ENCODE measurements at places on chromosomes 3 and 15. TPM values are rescaled to one million over a fixed set of nuclear protein-coding genes. Genes with fewer than 3 reads are reported as not detected.

EFHB gene
- total RNA-seq: 5.7 TPM

DNA sequence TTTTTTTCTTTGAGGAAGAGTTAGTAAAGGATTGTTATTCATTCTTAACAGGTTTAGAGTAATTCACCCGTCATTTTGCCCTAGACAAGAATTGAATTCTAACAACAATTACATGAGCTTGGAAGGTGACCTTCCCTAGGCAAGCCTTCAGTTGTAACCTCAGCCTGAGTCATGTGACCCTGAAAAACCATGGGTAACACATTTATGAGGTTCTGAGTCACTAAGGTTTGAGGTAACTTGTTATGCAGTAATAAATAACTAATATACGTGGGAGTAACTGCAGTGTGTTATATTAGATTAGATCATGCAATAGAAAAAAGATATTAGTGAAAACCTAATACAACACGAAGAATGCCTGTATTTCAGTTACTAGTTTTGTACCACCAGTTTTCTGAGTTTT lies 237.6 kb upstream of the NDN start:
- DNase-seq: no peak

GRCh38 chr15:78709263-78709882 lies 68.4 kb upstream of the CHRNB4 start:
- DNase-seq: peak; percentile 56

DUOXA2 gene
- total RNA-seq: not detected

GRCh38 chr3:43995547-43996378 lies 245.9 kb upstream of the TOPAZ1 start:
- no peak for DNase-seq

NOX5 gene
- total RNA-seq: 0.21 TPM

PP2D1 gene
- not detected for total RNA-seq

- no peak for DNase-seq
Observed at GRCh38 chr3:12180218-12180617, 21.5 kb upstream of the TIMP4 start.

- no peak for DNase-seq
Observed at GRCh38 chr15:63539521-63539920, 35.1 kb downstream of the USP3 start.

EBLN2 gene
- total RNA-seq: 9.2 TPM

EPHB1 gene
- not detected for total RNA-seq

GRCh38 chr15:61309031-61309511 lies 80.0 kb upstream of the RORA start:
- DNase-seq: no peak

FETUB gene
- total RNA-seq: not detected

ATP10A gene
- total RNA-seq: 1.4 TPM

DNA sequence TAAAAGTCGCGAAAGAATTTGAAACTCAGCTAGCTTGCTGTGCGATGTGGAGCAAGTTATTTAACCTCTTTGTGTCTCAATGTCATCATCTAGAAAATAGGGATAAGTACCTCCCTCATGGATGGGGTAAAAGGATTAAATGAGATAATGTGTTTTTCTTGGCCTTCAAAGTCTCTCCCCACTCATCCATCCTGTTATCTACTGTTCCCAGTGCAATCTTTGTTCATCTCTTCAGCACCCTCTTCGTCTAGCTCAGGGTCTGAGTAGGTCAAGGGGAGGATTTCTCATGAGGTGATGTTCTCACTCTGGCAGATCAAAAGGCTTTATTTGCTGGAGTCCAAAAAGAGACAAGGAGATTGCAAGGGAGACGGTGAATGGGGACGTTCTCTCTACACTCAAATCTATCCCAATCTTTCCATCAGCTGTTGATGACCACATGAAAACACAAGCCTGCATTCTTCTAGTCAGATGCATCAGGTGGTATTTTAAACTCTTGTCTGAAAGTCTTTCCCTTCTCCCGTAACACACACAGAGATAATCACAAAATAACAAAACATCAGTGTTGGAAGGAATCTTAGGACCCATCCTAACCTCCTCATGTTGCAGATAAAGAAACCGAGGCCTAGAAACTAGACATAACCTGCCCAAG lies 1.3 kb downstream of the MESD start:
- no peak for DNase-seq

SEMA5B gene
- 0.29 TPM for total RNA-seq

DNA sequence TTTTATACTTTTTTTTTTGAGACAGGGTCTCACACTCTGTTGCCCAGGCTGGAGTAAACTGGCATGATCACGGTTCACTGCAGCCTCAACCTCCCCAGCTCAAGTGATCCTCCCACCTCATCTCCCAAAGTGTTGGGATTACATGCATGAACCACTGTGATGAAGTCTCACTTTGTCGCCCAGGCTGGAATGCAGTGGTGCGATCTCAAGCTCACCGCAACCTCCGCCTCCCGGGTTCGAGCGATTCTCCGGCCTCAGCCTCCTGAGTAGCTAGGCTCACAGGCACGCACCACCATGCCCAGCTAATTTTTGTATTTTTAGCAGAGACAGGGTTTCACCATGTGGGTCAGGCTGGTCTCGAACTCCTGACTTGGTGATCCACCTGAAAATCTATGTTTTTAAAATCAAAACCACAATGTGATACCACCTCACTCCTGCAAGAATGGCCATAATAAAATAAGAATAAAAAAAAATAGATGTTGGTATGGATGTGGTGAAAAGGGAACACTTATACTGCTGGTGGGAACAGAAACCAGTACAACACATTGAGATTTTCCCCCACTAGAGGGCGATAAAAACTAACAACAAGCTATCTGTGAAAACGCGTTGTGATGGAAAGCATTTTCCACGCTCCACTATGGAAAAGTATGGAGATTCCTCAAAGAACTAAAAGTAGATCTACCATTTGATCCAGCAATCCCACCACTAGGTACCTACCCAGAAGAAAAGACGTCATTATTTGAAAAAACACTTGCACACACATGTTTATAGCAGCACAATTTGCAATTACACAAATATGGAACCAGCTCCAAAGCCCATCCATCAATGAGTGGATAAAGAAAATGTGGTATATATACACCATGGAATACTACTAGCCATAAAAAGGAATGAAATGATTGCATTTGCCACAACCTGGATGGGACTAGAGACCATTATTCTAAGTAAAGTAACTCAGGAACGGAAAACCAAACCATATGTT lies 26.8 kb upstream of the OCA2 start:
- no peak for DNase-seq

CPN2 gene
- 0.15 TPM for total RNA-seq

ASB14 gene
- not detected for total RNA-seq

GRCh38 chr3:170712336-170712735 lies 126.5 kb upstream of the SLC7A14 start:
- DNase-seq: no peak

NCEH1 gene
- 1.8 TPM for total RNA-seq

- DNase-seq: no peak
Observed at GRCh38 chr3:114452256-114452655, 158.4 kb downstream of the TIGIT start.

GRCh38 chr15:87626860-87627259 lies 629.7 kb downstream of the NTRK3 start:
- DNase-seq: no peak

ALDH1A2 gene
- 128 TPM for total RNA-seq

DNA sequence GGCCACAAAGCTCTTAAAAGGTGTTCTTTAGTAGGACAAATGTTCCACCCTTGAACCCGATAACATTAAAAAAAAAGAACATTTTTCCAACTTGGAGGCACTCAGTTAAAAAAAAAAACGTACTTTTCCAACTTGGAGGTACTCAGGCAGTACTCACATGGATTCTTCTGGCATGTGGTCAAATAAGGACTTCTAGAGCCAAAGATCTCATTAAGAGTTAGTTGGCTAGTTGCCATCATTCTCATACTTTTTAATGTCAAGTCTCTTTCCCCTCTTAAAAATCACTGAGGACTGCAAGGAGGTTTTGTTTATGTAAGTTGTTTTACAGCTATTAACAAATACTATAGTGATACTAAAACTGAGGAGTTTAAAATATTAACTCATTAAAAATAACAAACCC lies 101.0 kb downstream of the CADPS start:
- no peak for DNase-seq

DNA sequence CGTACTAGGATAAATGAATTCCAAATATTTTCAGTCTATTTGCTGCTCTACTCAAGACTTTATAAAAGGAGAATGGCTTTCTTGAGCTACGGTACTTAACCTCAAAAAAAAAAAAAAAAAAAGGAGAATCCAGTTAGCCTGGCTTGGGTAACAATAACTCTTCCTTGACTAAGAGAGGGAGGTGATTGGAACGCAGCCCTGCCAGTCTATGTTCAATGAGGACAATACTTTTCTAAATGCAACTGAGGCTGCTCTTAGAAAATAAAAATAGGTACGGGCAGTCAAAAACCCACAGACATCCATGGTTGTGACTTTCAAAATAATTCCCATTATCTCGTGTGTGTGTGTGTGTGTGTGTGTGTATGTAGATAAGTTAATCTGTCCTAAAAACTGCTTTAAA lies 661.7 kb upstream of the NAALADL2 start:
- no peak for DNase-seq

SEMA6D gene
- total RNA-seq: 6.3 TPM

PAQR9 gene
- 0.14 TPM for total RNA-seq

TMEM45A gene
- 38.4 TPM for total RNA-seq

PTPN23 gene
- total RNA-seq: 5.1 TPM

PLA2G4F gene
- not detected for total RNA-seq

FANCD2 gene
- 17.7 TPM for total RNA-seq

- no peak for DNase-seq
Observed at GRCh38 chr3:179234199-179234598, 16.7 kb downstream of the KCNMB3 start.

DNA sequence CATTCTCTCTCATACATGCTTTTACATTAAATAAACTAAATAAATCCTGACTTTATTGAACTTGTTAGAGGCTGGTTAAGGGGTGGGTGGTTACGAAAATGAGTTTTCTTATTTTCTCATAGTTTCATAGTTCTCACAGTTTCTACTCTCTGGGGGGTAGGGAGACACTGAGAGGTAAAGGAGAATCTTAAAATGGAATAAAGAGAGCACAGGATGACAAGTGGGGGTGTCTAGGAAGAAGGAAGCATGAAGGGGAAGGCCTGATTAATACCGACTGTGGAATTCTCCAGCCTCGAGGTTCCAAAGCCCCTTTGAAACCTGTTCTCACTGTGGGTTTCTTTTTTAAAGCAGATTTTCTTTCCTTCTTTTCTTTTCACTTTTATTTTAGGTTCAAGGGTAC lies 66.4 kb upstream of the TRA2B start:
- DNase-seq: no peak

DNA sequence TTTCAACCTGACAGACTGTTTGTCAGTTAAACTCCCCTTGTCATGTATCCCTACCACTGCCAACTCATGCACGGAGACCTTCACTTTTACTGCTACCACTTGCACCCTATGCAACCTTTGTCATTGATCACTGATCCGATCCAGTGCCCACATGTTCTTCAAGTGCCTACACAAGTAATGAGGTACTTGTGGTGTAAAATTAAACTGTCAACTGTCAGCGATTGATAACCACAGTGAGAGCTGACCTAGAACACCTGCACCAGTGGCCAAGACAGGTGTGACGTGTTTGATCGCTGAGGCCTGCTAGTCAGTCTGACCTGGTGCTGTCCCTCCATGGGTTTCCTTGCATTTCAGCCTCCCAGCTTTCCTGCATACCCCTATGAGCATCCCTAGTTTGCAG lies 55.6 kb downstream of the MECOM start:
- DNase-seq: no peak

- no peak for DNase-seq
Observed at GRCh38 chr3:141255137-141255845, 23.7 kb downstream of the PXYLP1 start.

RCCD1 gene
- 13.4 TPM for total RNA-seq

GRCh38 chr15:45224621-45225217 lies 27.3 kb upstream of the SLC28A2 start:
- DNase-seq: no peak

BSN gene
- 0.95 TPM for total RNA-seq

- no peak for DNase-seq
Observed at GRCh38 chr3:124714223-124714853, 15.9 kb upstream of the UMPS start.

GRCh38 chr15:44780608-44781007 lies 44.3 kb downstream of the TRIM69 start:
- DNase-seq: no peak

- DNase-seq: no peak
Observed at GRCh38 chr3:39443530-39443929, 23.9 kb upstream of the MOBP start.

DNA sequence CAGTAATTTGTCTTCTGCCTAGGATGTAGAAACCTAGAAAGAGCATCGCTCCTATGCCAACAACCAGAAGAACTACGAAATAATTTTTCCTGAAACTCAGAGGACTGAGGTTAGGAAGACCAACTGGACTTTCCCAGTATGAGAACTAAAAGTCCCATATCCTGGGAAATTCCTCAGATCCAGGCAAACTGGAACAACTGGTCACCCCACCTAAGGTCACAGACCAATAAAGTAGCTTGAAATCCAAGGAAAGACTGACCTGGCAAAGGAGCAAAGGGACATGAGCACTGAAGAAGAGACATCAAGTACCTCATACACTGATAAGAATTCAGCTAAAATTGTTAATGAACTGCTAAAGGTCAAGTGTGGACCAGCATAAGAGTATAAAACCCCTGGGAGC lies 6.6 kb downstream of the RPL39L start:
- no peak for DNase-seq

SLC24A5 gene
- not detected for total RNA-seq

DNA sequence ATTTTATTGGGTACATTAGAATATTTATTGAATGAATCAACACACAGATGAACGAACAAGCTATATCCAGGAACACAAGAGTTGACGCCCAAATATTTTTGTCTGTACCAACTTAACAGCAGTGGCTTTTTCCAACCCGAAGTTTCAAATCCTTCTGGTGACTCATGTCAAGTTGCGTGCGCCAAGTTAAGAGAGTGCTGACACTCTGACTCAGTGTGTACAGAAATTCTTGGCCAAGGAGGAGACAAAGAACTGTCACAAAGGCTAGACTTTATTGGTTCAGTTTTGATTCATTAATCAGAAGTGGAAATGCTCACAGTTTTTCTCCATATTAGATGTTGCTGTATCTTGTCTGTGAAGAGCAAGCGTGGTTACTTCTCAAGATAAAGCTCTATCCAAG lies 59.6 kb upstream of the TSC22D2 start:
- DNase-seq: peak; percentile 39

BLM gene
- 0.46 TPM for total RNA-seq

Data from uterus (tissue), 4 donors.